Adrenal gland (tissue), 19 donors: ENCODE measurements at places on chromosomes 3 and 15.

- DNase-seq: no peak
Measured at GRCh38 chr3:13623101-13623654, 74.3 kb downstream of the FBLN2 start.

- DNase-seq: no peak
Measured at GRCh38 chr3:146539315-146539714, 5.1 kb downstream of the PLSCR1 start.

DNA sequence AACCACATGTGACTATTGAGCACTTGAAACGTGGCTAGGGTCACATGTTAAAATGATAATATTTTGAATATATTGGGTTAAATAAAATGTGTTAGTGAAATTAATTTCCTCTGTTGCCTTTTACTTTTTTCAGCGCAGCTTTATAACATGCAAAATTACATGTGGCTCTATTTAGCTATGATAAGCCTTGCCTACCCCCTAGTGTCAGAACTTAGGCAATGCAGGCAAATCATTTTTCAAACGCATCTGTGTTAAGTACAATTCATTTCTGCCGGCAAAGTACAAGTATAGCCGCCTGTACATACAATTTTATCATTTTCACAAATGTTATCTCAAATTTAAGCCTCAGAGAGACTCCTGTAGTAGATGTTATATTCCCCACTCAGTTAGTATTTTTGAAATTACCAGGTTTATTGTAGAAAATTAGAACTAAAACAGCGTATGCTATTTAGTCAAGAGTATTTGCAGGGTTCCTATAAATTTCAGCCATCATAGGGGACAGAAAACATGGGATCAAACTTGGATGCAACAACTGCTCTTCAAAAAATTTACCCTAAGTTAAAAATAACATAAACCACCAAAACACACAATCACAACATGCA, 56.1 kb downstream of the TAFA4 start:
- no peak for DNase-seq

GRCh38 chr15:98755781-98756180, 107.4 kb downstream of the IGF1R start:
- no peak for DNase-seq

DNA sequence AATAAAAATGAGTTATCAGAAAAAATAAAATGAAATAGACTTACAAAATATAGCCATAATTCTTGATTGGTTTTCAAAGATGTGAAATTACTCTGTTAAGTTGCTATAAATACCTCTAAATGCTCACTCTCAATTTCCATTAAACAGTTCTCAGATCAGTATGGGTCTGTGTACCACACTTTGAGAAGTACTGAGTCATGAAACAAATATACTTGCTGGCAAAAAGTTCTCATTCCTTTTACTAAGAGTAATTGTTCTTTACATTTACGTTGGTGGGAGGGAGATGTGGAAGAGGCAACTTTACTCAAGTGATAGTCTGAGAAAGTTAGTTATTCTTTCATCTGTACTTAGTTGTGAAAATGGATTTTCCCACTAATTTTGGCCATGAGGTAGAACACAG, 96.3 kb downstream of the ZNF385D start:
- DNase-seq: no peak

DNA sequence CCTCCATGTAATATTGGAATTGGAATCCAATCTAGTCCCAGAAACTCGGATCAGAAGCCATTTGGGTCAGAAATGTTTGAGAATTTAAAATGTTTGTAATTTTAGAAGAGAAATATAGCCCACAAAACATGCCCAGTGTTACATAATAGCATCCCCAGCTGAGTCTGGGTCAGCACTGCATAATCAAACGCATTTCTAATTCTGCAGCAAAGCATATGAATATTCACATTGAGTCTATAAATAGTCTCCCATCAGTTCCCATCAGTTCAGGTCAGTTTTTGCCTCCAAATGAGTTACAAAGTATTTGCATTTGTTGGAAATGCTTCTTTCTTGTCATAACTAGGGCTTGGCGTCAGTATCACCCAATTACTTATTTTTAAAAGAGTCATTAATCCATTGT, 383.1 kb downstream of the IL5RA start:
- no peak for DNase-seq

DNA sequence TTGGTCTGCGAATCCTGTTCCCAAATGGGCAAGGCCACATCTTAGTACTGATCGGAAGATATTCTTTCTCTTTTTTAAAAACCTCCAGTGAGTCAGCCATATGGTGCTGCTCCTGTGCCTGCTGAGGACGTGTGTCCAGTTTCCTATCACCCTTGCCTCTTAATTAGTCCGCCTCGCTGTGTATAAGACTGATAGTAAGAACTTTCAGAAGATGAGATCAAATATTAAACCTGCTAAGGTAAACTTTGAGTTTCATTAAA, 612 bp downstream of the UBA5 start:
- no peak for DNase-seq

DNA sequence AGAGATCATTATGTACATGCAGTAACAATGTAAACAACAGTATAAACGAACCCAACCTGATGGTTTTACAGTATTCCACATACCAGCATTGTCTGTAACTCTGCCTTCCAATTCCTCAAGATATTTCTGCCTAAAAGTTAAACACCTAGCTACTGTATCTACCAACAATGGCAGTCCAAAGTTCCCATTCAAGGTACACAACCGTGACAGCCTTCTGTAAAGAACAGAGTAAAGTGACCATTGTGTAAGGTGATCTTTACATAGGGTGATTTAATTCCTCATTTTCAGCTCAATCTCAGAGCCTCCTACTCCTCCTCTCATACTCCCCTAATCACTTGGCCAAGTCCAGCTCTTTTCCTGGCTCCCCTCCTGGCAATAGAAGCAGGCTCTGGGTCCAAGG, 10.4 kb downstream of the SECISBP2L start:
- no peak for DNase-seq

- DNase-seq: no peak
Measured at GRCh38 chr3:161413855-161414210, 42.5 kb upstream of the SPTSSB start.

DNA sequence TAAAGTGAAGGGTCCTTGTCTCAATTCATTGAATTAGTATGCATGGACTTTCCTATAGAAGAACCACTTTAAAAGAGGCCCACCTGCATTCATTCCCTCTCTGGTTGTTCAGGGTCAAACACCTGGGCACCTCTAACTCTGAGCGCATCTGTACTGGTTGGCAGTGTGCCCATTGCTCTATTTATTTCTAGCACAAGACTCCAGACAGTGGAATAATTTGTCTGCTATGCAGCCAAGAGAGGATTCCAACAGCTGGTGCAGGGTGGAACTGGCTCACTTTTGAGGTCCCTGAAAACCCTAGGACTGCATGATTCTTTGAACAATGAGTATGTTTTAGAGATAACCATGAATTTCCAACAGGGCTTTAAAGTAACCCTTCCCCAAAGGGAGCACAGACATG, 57.9 kb downstream of the CCDC33 start:
- DNase-seq: no peak

DNA sequence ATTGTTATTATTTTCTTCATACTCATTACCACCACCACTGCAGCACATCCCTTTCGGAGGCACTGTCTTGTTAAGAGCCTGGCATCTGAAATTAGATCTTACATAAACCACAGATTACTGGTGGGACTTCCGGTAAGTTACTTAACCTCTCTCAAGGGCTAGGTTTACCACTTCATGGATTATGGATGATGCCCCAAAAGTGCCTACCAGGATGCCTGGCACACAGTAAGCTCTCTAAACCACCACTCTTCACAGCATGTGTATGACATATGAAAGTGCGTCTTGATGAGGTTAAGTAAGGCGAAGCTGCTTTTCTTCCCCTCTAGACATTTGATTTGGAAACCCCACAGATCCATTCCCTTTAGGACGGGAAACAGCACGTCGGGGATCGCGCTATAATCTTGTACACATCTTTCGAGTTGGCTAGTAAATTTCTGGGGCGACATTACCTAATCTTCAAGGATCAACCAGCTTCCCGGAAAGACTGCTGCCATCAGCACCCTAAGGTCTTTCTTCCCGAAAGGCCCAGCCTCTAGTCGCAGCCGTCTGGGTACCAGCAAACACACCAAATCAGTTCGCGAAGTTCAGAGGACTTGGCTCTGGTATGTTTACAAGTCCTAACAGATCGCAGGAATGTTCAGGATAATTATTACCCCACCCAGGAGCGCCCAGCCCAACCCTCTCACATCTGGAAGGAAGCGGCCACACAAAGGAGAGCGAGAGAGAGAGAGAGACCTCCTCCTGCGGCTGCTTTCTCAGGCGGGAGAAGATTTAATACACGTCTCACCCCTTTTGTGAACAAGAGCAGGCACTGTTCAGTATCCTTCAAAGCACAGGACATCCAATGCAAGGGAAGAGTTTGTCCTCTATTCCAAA, 155.1 kb upstream of the FRMD4B start:
- DNase-seq: no peak

- no peak for DNase-seq
Measured at GRCh38 chr3:184168363-184169120, 6.1 kb upstream of the AP2M1 start.

GRCh38 chr15:23687143-23687470, at the start of gene NDN:
Gene NDN, minus strand, starts transcription at chr15:23687305. Its CDS starts 88 bp downstream, at chr15:23687217.
- DNase-seq: peak; percentile 61

GRCh38 chr3:113262304-113262665, 50.9 kb downstream of the BOC start:
- no peak for DNase-seq

- DNase-seq: no peak
Measured at GRCh38 chr3:63687278-63688225, 35.1 kb downstream of the SNTN start.

- no peak for DNase-seq
Measured at GRCh38 chr3:186536883-186537844, 7.0 kb downstream of the CRYGS start.

- no peak for DNase-seq
Measured at GRCh38 chr15:33623010-33623409, 312.2 kb downstream of the RYR3 start.

DNA sequence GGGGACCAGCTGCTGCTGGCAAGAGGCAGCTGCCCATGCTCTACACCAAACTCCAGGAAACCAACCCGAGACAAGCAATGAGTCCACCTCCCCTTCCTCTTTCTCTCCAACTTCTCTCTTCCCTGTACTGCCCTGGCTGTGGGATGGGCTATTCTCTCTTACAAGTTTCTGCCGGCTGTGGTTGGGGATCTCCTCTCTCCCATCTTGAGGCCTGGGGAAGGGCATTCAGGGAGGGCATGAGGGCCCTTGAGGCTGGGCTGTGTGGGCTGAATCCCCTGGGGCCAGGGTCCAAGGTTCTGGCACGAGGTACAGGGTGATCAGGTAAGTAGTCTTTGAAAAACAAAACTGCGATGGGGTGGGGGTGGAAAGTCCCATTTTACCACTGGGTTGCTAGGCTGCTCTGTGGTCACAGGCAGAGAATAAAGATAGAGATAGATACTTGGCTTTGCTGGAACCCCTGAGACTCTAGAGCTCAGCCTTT, 32.3 kb upstream of the CTSH start:
- no peak for DNase-seq

DNA sequence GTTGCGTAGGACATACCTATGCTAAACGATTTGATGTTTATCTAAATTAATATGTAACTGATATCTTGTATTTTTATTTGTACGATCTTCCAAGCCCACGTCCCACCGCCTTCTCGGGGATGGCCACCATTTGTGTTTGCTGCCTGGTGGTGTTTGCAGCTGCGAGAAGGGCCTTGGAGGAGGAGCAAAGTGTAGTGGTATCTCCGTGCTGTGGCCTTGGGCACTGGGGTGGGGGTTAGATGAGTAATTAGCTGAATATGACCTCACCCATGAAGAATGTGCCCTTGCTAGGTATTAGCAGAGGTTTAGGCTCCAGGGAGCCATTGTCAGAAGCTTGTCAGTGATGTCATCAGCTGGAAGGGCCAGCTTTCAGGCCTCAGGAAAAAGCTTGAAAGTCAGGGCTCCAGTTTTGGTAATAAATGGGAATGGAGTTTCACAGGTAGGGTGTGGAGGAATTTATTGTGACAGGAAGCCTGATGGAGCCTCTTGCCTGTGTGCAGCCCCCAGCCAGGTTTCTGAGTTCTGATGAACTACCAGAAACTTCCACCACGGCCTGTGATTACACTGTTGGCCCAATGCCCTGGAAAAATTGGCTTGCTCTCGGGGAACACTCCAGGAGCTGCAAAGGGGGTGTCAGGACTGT, 41.0 kb downstream of the FLNB start:
- peak; percentile 84 for DNase-seq

DNA sequence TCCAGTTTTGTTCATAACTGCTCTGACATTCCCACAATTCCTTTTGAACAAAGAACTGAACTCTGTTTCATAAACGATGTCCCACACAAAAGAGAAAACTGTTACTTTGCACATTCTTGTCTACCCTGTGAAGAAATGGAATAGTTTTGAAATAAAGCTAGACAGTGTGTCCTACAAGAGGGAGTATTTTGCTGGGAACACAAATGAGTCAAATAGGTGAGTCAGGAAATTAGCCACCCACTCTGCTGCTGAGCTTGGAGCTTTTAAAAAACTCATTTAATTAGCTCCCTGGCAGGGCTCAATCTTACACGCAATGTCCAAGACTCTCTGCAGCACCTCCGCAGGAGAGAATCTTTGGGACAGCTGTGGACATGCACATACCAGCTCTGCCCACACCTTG, 193.4 kb downstream of the SLC9A9 start:
- DNase-seq: no peak

DNA sequence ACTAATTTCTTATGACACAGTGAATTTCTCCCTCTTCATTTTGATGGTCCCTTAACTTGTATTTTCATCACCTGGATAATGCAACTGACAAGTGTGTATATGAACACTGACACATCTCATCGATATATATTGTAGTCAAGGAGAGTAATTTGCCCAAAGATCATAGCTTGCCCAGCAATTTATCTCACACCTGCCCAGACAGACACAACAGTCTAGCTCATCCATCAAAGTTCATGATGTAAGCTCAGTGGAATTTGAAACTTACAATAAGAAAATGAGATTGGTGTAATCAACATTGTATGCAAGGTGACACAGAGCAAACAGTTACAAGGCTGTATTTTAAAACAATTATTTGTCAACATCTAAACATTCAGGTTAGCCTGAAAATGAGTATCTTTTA, 805.8 kb downstream of the NAALADL2 start:
- no peak for DNase-seq

GRCh38 chr15:92395098-92395635, 1.5 kb downstream of the ST8SIA2 start:
- DNase-seq: no peak

- no peak for DNase-seq
Measured at GRCh38 chr15:84731774-84732173, 15.8 kb upstream of the SEC11A start.

- DNase-seq: peak; percentile 82
Measured at GRCh38 chr3:58568572-58569286, 8.5 kb downstream of the FAM107A start.

- DNase-seq: no peak
Measured at GRCh38 chr3:101690972-101691371, 4.5 kb upstream of the RPL24 start.
